ENCODE measurements at places on chromosomes 5 and 9. TPM values are rescaled to one million over a fixed set of nuclear protein-coding genes. Genes with fewer than 3 reads are reported as not detected.

Gene ENTREP1
- 8.0 TPM for total RNA-seq

Gene PCDHA13
- total RNA-seq = under 0.01 TPM

Gene TNFSF8
- total RNA-seq = not detected

Gene GPR21
- total RNA-seq = 0.68 TPM

Gene GDNF
- total RNA-seq = not detected

Gene PCDHA11
- total RNA-seq = 0.28 TPM

Gene PARP8
- total RNA-seq = 0.42 TPM

Gene EPB41L4B
- total RNA-seq = 0.79 TPM

Gene RABGAP1
- total RNA-seq = 62.4 TPM

Gene ADGRD2
- not detected for total RNA-seq

Gene IRX4
- total RNA-seq = not detected

Gene SNCAIP
- 93.1 TPM for total RNA-seq

Gene MXD3
- 20.9 TPM for total RNA-seq

Gene CRHBP
- total RNA-seq = 0.19 TPM

Gene GHR
- total RNA-seq = 3.2 TPM

Gene NSUN2
- 80.0 TPM for total RNA-seq

Gene PCDHA7
- total RNA-seq = 0.19 TPM

Gene FCN1
- not detected for total RNA-seq

Gene DMRT3
- total RNA-seq = not detected

Gene TEX48
- not detected for total RNA-seq

Gene RACK1
- 4,370 TPM for total RNA-seq

Gene PCDHGA7
- total RNA-seq = 1.3 TPM

Gene SPINK1
- total RNA-seq = not detected

Gene CTNND2
- total RNA-seq = not detected

Gene SPATA31E1
- total RNA-seq = not detected

Gene BNC2
- 8.6 TPM for total RNA-seq

Gene SAXO1
- not detected for total RNA-seq

Gene NMUR2
- not detected for total RNA-seq

Gene FRMD3
- total RNA-seq = 6.1 TPM

Gene ZFP2
- 1.0 TPM for total RNA-seq

Gene TAF11L5
- not detected for total RNA-seq

Gene AIF1L
- 26.4 TPM for total RNA-seq

Gene PLGRKT
- total RNA-seq = 6.3 TPM

Gene TTC16
- total RNA-seq = not detected

Gene GABRA6
- total RNA-seq = not detected
